Breast epithelium (tissue), 4 donors: ENCODE measurements at places on chromosomes 4 and X. TPM values are rescaled to one million over a fixed set of nuclear protein-coding genes. Genes with fewer than 3 reads are reported as not detected.

DNA sequence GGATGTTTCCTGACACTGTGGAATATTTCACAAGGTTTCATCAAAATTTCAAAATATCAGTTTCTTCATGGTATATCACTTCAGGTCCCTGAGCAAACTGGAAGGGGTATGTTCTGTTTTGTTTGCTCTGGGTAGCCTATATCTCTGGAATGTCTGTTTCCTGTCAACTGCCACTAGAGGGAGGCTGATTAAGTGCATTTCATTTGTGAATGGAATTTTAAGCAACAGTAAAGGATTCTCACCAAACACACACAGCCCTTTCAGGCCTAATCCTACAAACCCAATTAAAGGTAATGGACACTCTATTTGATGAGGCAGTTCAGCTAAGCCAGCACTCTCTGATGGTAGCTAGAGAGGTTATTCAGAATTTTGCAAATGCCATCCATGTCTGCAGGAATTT, 307.1 kb downstream of the TEX13A start:
- H3K27me3 ChIP-seq, result peaks cover 20% of the 10 kb centered on the region
- H3K27ac ChIP-seq, result no peak overlapping the region
- DNase-seq, result no peak
- H3K4me3 ChIP-seq, result no peak overlapping the region

- no peak overlapping the region for H3K4me3 ChIP-seq
- no peaks in the 10 kb centered on the region for H3K4me1 ChIP-seq
- H3K27ac ChIP-seq, result no peak overlapping the region
- no peaks in the 10 kb centered on the region for H3K27me3 ChIP-seq
- no peaks in the 10 kb centered on the region for H3K36me3 ChIP-seq
Measured at GRCh38 chr4:171561419-171561818, 251.8 kb upstream of the GALNTL6 start.

Gene SLC2A9
- total RNA-seq, result 6.2 TPM

DNA sequence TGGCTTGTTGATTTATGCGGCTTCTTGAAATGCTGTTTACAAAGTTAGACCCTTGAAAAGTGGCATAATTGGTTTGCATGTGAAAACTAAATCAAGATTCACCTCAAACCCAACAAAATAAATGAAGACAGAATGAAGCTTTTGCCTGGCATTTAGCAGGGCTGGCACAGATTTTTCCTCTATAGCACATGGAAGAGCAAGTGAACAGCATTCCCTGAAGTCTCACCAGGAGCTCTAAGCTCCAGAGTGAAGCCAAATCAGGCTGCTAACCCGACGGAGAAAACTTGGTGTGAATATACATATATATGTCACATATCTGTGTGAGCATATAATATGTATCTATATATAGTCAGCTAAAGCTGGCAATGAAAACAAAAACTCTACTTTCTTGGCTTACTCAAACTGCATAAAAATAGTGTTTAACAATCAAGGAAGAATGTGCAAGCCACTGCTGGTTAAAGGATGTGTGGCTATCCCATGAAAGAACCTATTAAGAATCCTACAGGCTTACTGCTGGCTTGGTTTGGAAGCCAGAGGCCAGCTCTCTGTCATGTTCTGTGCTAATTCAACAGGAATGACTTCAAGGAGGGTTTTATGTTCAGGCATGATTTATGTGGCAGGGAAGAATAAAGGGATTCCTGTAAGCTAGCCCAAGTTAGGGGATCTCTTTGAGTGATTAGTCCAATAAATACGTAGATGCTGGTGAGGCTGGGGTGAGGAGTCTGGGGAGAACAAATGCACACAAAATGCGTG, 69.9 kb downstream of the MFAP3L start:
- H3K4me1 ChIP-seq, result no peaks in the 10 kb centered on the region
- DNase-seq, result no peak
- no peaks in the 10 kb centered on the region for H3K27me3 ChIP-seq
- H3K36me3 ChIP-seq, result no peaks in the 10 kb centered on the region
- H3K4me3 ChIP-seq, result no peak overlapping the region

- no peaks in the 10 kb centered on the region for H3K27me3 ChIP-seq
- DNase-seq, result no peak
- no peaks in the 10 kb centered on the region for H3K4me1 ChIP-seq
- H3K27ac ChIP-seq, result no peak overlapping the region
Measured at GRCh38 chr4:1164040-1164439, 8.3 kb downstream of the SPON2 start.

DNA sequence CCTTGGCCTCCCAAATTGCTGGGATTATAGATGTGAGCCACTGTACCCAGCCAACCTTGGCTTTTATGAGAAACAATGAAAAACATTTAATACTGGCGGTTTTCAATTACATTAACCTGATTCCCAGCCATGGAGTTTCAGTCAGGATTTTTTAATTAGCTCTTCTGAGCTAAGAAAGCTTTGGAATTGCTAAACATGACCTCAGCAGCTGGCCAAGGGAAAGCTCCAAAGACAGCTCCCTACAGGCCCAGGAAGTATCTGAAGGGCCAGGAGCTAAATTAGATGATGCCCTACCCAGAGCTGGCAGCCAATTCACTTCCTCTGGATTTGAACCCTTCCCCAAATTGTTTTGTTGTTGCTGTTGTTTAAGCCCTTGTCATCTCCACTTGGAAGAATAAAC, 26.5 kb upstream of the FUNDC1 start:
- DNase-seq, result no peak
- no peak overlapping the region for H3K27ac ChIP-seq

DNA sequence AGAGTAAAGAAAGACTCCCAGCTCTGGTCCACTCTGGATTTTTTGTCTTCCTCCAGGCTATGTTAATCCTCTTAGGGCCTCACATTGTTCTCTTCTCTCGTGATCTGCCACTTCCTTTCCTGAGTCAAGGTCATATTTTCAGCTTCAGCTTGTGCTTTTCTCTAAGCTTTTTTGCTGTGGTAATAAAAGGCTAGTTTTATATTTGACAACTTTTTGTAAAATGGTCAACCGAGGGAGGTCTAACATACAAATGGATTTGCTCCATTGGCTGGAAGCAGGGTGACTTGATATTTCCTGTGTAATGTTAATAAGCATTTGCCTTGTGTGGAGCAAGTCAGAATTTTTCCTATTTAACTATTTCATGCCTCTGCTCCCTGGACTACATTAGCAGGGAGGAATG, 239.7 kb downstream of the RAB28 start:
- H3K36me3 ChIP-seq, result no peaks in the 10 kb centered on the region
- no peak overlapping the region for H3K27ac ChIP-seq
- DNase-seq, result no peak
- no peaks in the 10 kb centered on the region for H3K4me1 ChIP-seq

DNA sequence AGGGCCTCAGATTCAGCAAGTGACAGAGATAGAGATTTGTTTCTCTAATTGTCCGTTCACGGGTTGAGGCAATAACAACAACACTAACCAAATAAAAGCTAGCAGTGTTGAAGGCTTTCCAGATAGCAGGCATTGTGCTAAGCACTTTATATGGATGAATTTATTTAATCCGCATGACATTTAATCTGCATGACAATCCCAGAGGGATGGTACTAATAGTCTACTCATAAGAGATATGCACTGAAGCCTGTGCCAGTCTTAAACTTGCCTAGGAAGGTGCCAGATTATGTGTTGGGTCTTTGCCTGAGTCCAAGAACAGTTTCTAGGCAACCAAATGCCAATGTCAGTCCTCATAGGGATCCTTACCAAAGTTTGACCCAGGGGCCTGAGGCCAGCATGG, 37.7 kb upstream of the FAT1 start:
- H3K36me3 ChIP-seq, result no peaks in the 10 kb centered on the region
- no peaks in the 10 kb centered on the region for H3K27me3 ChIP-seq
- peak overlapping the region; percentile 15 for H3K27ac ChIP-seq
- H3K4me3 ChIP-seq, result no peak overlapping the region

- H3K27ac ChIP-seq, result no peak overlapping the region
- H3K27me3 ChIP-seq, result no peaks in the 10 kb centered on the region
- no peak overlapping the region for H3K4me3 ChIP-seq
- no peaks in the 10 kb centered on the region for H3K4me1 ChIP-seq
Measured at GRCh38 chrX:71482228-71482958, 50.5 kb upstream of the OGT start.

Gene GK2
- total RNA-seq, result 0.16 TPM

DNA sequence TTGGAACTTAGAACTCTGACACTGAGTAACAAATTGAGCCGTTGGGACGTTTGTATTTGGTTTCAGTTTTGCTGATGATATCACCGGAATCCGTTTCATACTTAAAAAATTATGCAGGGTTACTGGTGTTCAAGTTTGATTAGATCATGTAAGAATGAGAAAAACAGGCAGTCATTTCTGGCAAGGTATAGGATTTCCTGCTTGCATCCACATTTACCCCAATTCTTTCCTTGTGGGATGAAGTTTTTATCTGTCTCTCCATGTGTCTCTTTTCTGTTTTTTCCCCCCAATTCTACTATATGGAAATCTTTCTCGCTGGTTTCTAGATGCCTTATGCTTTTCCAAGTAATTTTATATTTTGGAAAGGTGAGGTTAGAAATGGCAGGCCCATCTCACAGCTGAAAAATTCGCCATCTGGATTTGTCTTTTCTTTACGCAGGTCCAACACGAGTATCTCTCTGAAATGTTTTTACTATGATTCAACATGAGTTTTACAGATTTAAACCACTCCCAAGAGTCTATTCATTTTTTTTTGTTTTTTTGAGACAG, 197.9 kb downstream of the SHOX start:
- H3K36me3 ChIP-seq, result no peaks in the 10 kb centered on the region
- no peak for DNase-seq
- H3K4me3 ChIP-seq, result no peak overlapping the region
- peaks cover 2% of the 10 kb centered on the region for H3K27me3 ChIP-seq

Gene ASB12
- total RNA-seq, result not detected
